Upper lobe of right lung (tissue), 1 donor: ENCODE measurements at places on chromosomes 3 and 15. TPM values are rescaled to one million over a fixed set of nuclear protein-coding genes. Genes with fewer than 3 reads are reported as not detected.
A peak's percentile ranks its signal among the peaks of the same experiment; 100 is the strongest.

GRCh38 chr3:99702953-99703943, 64.9 kb downstream of the COL8A1 start:
- no peak for DNase-seq

GRCh38 chr3:61783993-61784718, 222.8 kb downstream of the PTPRG start:
- no peak for DNase-seq

- DNase-seq: no peak
Measured at GRCh38 chr3:42119561-42120355, 28.6 kb downstream of the TRAK1 start.

GRCh38 chr15:68061171-68061570, 7.1 kb downstream of the PIAS1 start:
- DNase-seq: no peak

GRCh38 chr3:156816091-156816793, 9.9 kb upstream of the LEKR1 start:
- DNase-seq: peak; percentile 76

DNA sequence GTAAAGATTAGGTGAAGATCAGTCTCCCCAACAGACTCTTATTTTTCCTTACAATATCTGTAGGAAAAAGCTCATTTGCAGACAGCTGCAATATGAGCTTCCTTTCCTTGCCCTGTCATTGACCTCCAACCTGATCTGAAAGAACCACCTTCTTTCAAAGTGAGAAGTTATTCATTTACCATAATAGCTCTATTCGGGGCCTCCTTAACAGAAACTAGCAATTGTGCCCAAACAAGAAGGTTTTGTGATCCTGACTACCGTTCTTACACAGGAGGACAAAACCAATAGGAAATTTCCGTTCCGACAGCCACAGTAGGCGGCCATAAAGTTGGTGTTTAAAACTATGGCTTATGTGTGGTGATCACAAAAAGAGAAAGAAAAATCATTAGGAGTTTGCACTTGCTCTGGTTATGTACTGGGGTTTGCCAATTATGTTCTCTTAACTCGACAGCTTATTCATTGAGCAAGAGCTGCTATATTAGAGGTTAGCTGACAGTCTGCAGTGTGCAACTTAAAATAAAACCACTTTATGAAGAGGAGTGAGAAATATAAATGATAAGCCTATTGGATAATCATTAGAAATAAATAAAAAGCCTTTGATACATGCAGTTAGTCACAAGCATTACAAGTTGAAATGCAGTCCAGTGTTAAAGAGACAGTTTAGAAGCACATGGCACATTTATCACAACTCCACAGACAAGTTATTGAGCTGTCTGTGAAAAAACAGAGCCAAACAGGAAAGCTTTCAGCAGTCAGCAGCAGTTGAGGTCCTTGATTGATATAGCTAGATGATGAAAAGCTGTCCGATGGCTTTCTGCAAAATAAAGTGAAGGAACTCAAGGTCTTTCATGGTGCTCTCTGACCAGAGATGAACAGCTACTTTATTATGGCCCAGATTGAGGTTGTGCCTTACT, 199.8 kb downstream of the WDR72 start:
- no peak for DNase-seq

- DNase-seq: peak; percentile 80
Measured at GRCh38 chr3:129022114-129023007, 21.3 kb downstream of the EFCC1 start.

DNA sequence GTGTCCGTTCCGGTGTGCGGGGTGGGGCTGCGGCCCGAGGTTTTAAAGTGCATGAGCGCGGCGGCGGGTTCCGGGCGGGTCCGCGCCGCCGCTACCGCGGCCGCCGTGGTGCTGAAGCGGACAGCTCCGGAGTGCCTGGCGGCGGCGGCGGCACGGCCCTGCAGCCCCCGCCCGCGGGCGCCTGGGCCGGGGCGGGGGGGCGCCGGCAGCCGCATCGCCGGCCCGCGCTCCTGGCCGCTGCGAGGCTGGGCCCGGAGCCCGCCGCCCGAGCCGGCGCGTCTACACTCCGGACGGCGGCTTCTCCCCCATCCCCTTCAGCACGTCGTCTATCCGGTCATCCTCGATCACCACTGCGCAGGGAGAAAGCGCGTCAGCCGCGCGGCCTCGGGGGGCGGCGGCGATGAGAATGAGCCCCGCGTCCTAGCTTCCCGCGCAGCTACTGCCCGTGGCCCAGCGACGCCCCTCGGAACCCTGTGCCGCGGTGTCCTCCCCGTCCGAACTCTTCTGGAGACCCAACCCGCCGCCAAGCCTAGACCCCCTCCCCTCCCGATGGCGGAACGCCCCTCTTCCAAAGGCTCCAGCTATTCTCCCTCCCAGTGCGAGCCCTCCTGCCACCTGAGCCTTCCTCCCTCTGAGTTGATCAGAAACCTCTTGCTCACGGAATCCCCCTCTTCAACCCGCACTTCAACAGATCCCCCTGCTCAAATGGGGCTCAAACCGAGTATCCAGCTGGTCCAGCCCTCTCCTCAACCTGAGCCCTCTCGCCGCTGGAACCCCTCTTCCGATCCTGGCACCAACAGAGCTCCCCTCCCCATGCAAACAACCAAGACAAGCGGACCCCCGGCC, 1.3 kb downstream of the CAMK2N2 start:
- DNase-seq: no peak

- no peak for DNase-seq
Measured at GRCh38 chr3:171155122-171155700, 128.7 kb upstream of the SLC2A2 start.

- no peak for DNase-seq
Measured at GRCh38 chr15:36844534-36844998, 255.8 kb downstream of the MEIS2 start.

GRCh38 chr15:80211976-80212375, 40.0 kb downstream of the CTXND1 start:
- DNase-seq: no peak

DNA sequence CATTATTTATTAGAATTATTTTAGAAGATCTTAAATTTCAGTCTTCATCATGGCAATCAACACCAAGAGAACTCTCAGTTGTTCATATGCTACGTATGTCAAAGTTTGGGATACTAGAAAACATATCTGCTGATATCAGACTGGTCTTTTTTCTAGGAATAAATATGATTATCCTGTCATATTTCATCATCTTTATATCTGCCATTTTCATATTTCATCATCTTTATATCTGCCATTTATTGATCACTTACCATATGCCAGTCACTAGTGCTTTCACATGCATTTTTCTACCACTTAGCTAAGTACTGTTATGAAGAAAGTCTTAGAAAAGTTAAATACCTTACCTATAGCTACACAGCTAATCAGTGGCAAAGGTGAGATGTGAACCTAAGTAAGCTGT, 2.8 kb upstream of the ZCWPW2 start:
- DNase-seq: no peak

- no peak for DNase-seq
Measured at GRCh38 chr3:71978150-71978721, 193.3 kb upstream of the PROK2 start.

DNA sequence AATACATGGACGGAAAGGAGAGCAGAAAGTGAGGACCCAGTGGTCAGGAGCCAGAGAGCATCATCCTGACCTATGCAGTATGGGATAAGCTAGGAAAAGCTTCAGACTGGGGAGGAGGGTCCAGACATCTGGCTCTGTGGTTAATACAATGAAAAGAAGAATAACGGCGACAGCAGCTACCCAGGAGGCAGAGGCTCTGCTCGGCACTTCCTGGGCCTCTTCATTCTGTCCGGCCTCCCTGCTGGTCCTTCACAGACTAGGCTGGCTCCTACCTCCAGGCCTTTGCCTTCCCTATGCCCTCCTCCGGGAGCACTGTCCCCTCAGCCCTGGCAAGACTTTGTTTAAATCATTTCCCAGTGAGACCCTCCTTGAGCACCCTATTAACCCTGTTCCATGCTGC, 58.9 kb upstream of the WNT5A start:
- no peak for DNase-seq

GCSAM gene
- total RNA-seq: 0.90 TPM

PRTG gene
- 8.6 TPM for total RNA-seq

DOCK3 gene
- total RNA-seq: 2.7 TPM

DAZL gene
- total RNA-seq: not detected

ASB14 gene
- not detected for total RNA-seq

CHRM5 gene
- total RNA-seq: not detected

CHP1 gene
- total RNA-seq: 175 TPM

APOD gene
- total RNA-seq: 59.4 TPM

WDR72 gene
- 3.2 TPM for total RNA-seq
